Stimulated activated CD4-positive, alpha-beta T cell treated with anti-CD3 and anti-CD28 coated beads, Interleukin-1b, Interleukin-23, amount 100 ng/mL, for 4 hours (primary cell): ENCODE measurements at places on chromosomes 2 and 18.

GRCh38 chr18:45467293-45467692 lies 148.0 kb upstream of the SLC14A2 start:
- no peak for DNase-seq

- no peak for DNase-seq
Observed at GRCh38 chr18:6738622-6739021, 9.1 kb downstream of the ARHGAP28 start.

DNA sequence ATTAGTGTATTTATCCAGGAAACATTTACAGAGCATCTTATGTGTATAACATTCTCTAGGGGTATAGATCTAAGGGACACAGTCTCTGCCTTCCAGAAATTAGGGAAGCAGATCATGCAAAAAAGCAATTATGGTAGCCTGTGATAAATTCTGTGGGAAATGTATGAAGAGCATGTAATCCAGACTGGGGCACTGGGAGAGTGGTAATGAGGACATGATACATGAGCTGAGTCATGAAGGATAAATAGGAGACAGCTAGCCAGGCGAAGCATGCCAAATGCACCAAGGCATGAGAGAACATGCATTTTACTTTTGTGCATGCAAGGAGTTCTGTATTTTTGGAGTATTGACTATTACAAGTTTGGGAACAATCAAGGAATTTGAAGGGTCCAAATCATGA lies 8.9 kb upstream of the RPRM start:
- no peak for DNase-seq

GRCh38 chr2:18502142-18502541 lies 58.3 kb downstream of the RDH14 start:
- DNase-seq: no peak

DNA sequence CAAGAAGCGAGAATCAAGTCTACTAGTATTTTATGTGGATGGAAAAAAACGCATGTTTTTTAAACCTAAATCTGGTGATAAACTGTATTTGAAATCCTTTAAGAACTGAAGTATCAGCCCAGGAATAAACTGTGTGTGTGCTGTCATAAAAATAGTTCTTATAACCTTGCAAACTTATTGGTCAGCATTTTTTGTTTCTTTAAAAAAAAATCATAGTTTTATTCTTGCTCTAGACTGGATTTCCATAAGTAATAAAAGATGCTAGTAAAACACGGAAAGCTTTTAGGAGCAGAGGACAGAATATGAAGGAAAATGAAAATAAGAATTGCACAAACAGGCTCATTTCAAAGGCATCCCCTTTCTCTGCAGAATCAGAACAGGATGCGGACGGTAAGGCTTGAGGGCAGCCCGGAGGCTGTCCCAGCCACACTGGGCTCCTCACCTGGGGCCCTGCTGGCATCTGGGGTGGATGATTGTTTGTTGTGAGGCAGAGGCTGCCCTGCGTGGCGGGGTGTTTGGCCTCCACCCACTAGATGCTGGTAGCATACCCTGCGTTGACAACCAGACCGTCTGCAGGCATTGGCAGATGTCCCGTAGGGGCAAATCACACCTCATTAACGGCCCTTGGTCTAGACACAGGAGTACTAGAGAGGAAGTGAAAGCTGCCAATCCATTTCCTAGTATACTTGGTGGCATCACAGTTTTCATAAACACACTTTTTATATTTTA lies 52.5 kb downstream of the MBP start:
- no peak for DNase-seq

GRCh38 chr2:182646763-182647498 lies 69.1 kb upstream of the DNAJC10 start:
- no peak for DNase-seq

DNA sequence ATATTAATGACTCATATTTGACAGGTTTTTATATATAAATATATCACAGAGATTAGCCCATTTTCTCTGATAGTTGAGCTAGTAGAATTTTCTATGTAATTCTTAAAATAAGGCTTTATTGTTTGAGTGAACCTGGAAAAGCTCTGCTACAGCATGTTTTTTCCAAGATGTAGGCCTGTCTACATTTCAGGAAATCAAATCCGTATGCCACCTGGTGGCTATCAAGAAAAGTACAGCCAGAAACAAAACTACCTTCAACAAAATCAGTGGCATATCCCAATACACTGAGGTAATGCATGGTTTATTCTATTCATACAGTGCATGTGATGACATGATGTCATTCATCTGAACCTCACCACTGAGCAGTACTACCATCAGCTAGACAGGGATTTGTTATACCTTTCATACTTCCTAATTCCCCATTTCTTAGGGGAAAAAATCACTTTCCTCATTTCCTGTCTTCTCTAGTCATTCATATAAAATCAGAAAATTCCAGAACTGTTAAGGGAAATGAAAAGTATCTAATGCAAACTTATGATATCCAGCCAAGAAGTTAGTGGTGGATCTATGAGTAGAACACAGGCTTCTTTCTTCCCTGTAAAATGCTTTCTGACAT lies 310.4 kb upstream of the SYT4 start:
- no peak for DNase-seq
